CD4-positive, alpha-beta T cell treated with Interleukin-12 subunit alpha and Interleukin-12 subunit beta, for 1 hour (primary cell): ENCODE measurements at places on chromosomes 6 and 20.

- DNase-seq: no peak
Observed at GRCh38 chr6:129429956-129430355, 280.0 kb downstream of the ARHGAP18 start.

GRCh38 chr6:170056278-170056711, 234.6 kb downstream of the DLL1 start:
- DNase-seq: no peak

DNA sequence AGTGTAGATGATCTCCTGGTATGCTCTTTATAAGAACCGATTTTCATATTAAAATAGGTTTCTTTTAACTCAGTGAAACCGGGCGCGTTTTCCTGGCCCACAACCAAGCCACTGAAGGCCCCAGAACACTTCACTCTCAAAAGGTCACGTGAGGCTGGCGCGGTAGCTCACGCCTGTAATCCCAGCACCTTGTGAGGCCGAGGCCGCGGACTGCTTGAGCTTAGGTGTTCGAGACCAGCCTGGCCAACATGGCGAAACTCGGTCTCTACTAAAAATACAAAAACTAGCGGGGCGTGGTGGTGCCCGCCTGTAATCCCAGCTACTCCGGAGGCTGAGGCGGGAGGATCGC, 402 bp upstream of the TAF8 start:
- DNase-seq: peak; percentile 53

DNA sequence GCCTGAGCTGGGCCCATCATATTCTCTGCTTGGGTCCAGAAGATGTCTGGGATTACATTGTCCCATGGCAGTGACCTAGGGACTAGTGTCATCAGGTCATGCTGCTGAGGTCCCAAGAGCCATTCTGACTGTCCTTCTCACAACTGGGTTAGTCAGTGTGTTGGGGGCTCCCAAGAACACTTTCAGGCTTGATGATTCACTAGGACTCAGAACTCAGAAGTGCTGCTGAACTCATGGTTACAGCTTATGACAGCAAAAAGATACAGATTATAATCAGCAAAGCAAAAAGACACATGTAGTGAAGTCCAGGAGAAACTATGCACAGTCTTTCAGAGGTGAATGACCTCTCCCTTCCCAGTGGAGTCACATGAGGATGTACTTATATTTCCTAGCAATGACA, 107.8 kb downstream of the SYNE1 start:
- no peak for DNase-seq

- DNase-seq: no peak
Observed at GRCh38 chr6:110938171-110938570, 20.3 kb upstream of the GTF3C6 start.

- peak; percentile 83 for DNase-seq
Observed at GRCh38 chr6:144104898-144105487, 9.6 kb upstream of the SF3B5 start.

- no peak for DNase-seq
Observed at GRCh38 chr6:125991653-125992052, 5.3 kb downstream of the TRMT11 start.

GRCh38 chr20:33796263-33796906, 14.8 kb upstream of the CHMP4B start:
- no peak for DNase-seq
